ENCODE measurements at places on chromosomes 11 and 22.
A peak's percentile ranks its signal among the peaks of the same experiment; 100 is the strongest.

DNA sequence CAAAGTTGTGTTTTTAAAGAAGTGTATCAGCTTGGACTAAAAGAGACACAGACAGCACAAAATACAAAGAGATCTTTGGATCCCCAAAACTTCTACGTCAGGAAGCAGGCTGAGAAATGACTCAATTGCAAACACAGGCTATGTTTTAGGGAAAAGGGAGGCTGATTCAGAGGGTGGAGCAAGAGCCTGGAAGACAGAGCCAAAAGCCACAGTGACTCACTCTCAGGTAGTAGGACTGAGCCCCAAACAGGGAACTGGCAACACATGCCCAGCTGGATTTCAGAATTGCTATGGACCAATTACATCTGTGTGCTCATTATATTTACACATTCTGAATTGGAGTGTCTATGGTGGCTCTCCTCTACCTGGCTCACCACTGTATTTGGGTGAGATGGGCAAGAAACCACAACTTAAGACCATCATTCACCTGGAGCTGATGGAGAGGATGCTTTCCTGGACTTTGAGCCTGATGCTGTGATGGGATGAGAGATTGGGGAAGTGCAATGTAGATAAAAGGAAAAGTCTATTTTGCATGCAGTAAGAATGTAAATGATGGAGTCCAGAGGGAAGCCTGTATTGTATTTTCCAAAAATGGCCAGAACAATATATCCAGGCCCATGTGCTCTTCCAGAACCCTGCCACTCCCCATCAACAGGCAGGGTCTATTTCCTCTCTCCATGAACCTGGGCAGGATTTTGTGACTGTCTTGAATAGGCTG is 20.8 kb upstream of the LINC01488 start:
- DNase-seq, result no peak

DNA sequence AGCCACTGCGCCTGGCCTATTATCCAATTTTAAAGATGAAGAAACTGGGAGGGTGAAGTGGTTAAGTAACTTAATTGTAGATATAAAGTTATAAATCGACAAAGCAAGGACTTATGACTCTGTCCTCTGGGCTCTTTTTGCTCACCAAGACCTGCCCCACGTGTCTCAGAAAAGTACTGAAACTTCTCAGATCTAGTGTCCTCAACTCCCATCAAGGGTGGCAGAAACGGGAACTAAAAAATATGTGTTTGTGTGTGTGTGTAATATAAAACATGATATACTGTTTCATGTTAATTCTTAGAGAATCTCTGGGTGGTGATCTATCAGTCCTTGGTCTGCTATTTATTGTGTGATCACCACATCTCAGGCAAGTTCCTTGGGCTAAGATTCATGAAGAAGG is 104.9 kb downstream of the GAB2 start:
- no peak for DNase-seq

GRCh38 chr11:45917623-45918330 is at the start of gene PEX16:
Gene PEX16, minus strand, starts transcription at chr11:45917877. Its CDS starts 66 bp downstream, at chr11:45917811.
- DNase-seq, result peak; percentile 99

DNA sequence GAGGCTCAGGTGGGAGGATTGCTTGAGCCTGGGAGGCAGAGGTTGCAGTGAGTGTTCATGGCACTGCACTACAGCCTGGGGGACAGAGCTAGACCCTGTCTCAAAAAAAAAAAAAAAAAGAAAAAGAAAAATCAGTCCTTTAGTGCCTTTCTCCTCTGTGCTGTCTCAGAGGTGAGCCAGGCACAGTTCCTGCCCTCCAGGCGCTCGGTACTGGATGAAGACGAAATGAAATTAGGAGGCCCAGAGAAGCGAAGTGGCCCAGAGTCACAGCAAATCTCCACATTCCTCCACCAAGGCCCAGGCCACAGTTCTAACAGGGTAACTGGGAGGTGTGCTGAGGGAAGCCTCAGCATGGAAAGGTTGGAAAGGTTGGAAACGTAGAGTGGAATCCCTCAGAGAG is 4.9 kb downstream of the PLEKHB1 start:
- DNase-seq, result no peak

DNA sequence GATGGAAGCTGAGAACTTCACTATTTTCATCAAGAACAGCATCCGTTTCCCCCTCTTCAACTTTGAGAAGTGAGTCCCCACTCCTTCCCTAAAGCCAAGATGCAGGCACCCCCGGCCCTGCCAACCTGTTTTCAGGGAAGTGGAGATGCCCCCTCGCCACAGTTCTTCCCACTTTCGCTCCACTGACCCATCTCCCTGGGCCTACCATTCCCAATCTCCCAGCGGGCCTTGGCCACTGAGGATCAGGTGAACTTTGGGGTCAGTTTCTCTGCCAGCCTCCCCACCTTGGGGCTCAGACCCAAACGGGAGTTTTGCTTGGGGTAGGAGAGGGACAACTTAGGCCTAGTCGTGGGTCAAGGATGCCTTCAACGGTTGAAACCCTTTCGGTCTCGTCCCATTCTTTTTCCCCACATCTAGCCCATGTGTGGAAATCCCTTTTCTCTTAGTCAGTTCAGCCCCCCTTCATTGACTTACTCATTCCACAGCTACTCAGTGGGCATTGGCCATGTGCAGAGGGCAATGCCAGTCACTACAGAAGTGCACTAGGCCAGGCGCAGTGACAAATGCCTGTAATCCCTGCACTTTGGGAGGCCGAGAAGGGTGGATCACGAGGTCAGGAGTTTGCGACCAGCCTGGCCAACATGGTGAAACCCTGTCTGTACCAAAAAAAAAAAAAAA is 10.6 kb downstream of the P2RX3 start:
- DNase-seq, result no peak

DNA sequence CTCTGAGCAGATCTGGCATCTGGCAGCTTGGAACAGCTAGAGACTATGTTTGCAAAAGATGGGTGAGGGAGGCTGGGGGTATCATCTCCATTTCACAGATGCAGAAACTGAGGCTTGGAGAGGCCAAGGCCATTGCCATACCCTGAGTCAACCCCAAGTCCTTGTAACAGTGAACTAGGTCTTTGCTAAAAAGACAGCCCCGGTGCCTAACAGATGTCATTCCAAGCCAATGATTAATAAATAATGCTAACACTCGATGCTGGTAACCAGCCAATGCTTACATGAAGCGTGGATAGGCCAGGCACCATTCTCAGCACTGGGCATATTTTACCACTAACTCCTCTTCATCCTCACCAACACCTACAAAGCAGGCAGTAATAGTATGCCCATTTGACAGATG is 164.0 kb downstream of the MN1 start:
- no peak for DNase-seq

- no peak for DNase-seq
Measured at GRCh38 chr11:11035331-11035730, 177.5 kb upstream of the ZBED5 start.

GRCh38 chr11:104997288-104997687 is 25.7 kb downstream of the CASP5 start:
- DNase-seq, result no peak

- DNase-seq, result peak; percentile 49
Measured at GRCh38 chr22:39898997-39899396, 1.9 kb upstream of the GRAP2 start.

GRCh38 chr22:20638507-20638870 is 131.1 kb downstream of the MED15 start:
- no peak for DNase-seq

GRCh38 chr11:75428281-75428724 is 4.7 kb downstream of the KLHL35 start:
- peak; percentile 79 for DNase-seq

Data from GM18507 (cell line).